ENCODE measurements at places on chromosomes 7 and 10. TPM values are rescaled to one million over a fixed set of nuclear protein-coding genes. Genes with fewer than 3 reads are reported as not detected.

Gene CRYGN
- total RNA-seq: 0.78 TPM

Gene ANKRD22
- total RNA-seq: not detected

Gene SAMD9L
- total RNA-seq: 30.7 TPM

Gene ATOH7
- total RNA-seq: not detected

Gene TMEM176B
- total RNA-seq: not detected

Gene ADAMTS14
- total RNA-seq: 0.91 TPM

Gene NEURL1
- total RNA-seq: 0.26 TPM

Gene GOLGA7B
- 0.11 TPM for total RNA-seq

Gene MSS51
- 2.5 TPM for total RNA-seq

Gene GCC1
- total RNA-seq: 19.2 TPM

Gene NEBL
- 59.6 TPM for total RNA-seq

Gene PON2
- 106 TPM for total RNA-seq

Gene OR2A5
- not detected for total RNA-seq

Gene TLL2
- total RNA-seq: under 0.01 TPM

Gene ASZ1
- not detected for total RNA-seq

Gene ZSCAN25
- total RNA-seq: 11.2 TPM

Gene TRPV6
- not detected for total RNA-seq

Gene ATAD1
- total RNA-seq: 48.3 TPM

Gene REEP3
- 126 TPM for total RNA-seq

Gene RHOBTB1
- total RNA-seq: 18.8 TPM

Gene GPR85
- total RNA-seq: 0.65 TPM

Gene GSTO1
- 288 TPM for total RNA-seq
